GM13976 (cell line): ENCODE measurements at places on chromosomes 5 and 9.

DNA sequence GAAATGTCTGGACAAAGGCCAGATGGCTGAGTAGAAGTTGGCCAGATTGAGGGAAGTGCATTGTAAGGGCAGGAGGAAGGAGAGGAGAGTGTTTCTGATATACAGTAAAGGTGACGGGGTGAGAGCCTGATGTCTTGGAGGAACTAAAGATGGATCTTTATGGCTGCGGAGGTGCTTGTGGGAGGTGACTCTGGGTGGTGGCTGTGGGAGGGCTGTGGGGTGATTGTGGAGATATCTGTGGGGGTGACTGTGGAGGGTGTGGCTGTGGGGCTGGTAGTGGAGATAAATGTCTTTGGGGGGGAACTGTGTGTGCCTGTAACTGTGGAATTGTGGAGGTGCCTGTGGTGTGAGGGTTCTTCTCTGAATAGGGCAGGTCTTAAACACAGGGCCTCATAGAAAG is 121.4 kb downstream of the CMYA5 start:
- no peak for DNase-seq

GRCh38 chr5:103472265-103472664 is 90.3 kb downstream of the NUDT12 start:
- DNase-seq: no peak

GRCh38 chr5:112483704-112484103 is 64.6 kb upstream of the EPB41L4A start:
- DNase-seq: no peak

DNA sequence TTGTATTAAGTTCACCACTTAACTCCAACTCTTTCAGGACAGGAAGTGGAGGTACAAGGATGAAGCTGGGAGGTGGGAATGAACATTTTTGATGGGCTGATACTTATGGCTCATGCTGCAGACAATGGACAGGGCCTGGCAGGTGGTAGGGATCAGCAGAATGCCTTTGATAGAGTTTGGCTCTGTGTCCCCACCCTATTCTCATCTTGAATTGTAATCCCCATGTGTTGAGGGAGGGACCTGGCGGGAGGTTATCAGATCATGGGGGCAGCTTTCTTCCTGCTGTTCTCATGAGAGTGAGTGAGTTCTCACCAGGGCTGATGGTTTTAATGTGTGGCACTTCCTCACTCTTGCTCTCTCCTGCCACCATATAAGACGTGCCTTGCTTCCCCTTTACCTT is 87.3 kb upstream of the PRLR start:
- DNase-seq: no peak

GRCh38 chr5:138978080-138978479 is 102.9 kb upstream of the LRRTM2 start:
- no peak for DNase-seq

DNA sequence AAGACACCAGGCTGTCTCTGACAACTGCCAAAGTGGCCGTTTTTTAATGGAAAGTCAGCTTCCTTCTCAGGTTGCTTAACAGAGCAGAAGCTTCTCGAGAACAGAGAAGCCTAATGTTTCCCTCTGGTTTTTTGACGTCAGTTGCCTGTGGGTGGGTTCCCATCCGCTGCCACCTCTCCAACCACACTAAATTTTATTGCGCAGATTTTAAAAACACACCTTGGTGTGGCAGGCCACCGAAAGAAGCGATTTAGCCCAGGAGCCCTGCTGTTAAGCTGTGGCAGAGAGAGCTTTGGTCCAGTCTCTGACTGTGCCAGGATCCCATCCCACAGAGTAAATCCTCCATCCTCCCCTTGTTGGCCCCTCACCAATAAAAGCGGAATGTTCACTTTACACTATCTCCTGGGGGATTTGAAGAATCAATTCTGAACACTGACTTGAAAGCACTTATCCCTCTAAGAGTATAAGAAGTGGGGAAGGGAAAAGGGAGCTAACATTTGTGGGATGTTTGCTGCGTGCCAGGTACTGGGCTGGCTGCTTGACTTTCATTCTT is 181.6 kb downstream of the AOPEP start:
- no peak for DNase-seq

DNA sequence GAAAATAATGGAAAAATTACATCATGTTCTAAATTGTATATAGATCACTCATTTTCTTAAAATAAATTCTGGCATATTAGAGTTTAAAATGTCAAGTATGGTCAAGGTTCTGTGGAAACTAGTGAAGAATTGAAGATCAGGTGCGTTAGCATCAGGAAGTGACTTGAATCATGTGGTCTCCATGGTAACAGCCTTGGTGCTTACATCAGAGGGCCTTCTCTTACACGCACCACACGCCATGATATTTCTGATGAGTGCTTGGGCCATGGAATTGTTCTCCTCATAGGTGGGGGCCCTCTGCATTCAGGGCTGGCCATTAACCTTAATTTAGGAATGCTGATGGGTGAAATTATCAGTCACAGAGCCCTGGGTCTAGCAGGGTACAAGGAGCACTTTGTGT is 288.1 kb upstream of the EFNA5 start:
- DNase-seq: no peak

GRCh38 chr9:114941376-114941775 is 11.0 kb upstream of the TNFSF8 start:
- DNase-seq: no peak

GRCh38 chr5:8590959-8591358 is 722.0 kb downstream of the MTRR start:
- DNase-seq: no peak

GRCh38 chr5:43967165-43967564 is 364.2 kb downstream of the NNT start:
- no peak for DNase-seq

DNA sequence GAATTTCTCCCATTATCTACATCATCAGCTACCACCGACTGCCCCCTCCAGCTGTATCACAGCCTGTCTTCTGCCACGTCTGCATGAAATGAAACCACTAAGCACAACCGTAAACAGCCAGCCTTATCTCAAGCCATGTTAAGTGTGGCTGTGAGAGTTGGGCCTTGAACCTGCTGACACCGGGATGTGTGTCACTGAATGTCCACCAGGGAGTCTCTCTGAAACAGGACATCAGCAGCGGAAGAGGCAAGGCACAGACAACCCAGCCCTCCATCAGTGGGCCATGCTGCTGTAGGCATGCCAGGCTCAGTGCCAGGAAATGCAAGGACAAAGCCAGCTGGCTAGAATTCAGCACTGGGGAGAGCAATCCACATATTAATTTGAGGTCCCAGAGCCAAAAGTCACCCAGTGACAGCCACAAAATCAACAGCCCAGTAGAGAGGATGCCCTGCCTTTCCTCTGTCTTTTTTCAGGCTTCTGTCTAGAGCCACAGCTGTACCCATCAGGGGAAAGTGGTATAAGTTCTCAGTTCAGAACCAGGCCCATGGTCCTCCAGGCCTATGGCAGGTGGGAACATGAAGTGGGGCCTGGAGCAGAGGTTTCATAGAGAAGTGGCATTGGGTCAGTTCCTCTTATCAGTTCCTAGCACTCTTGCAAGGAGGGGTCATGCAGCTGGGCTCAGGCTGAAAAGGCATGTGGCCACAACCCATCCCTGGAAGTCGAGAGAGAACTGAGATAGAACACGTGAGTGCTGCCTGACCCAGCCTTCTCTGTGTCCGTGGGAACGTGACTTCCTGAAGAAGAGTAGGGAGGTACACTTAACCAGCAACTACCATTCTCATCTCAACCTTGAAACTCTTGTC is 199.4 kb downstream of the ESM1 start:
- no peak for DNase-seq

DNA sequence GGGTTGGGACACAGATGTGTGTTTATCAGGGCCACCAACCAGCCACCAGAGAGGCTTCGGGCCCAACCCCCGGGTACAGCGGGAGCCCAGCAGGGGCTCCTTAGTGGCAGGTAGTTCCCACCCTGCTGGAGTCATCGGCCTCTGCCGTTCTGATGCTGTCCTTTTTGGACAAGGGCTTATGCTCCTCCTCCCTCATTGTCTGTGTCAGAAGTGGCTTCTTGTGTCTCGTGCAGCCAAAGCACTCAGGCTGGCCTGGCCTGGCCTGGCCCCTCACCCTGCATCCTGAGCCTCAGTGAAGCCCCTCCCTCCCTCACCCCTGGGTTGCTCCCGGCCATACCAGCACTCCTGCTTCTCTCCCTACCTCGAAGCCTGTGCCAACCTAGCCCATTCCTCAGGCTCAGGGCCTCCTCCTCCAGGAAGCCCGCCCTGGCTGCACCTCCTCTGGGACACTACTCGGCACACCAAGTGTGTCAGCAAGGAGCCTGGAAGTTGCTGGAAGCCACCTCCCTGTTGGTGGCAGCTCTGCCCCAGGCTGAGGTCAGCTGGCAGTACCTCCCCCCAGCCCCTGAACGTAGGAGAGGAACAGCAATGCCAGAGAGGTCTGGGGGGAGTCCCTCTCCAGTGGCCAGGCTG is 4.1 kb upstream of the UBAC1 start:
- DNase-seq: no peak

DNA sequence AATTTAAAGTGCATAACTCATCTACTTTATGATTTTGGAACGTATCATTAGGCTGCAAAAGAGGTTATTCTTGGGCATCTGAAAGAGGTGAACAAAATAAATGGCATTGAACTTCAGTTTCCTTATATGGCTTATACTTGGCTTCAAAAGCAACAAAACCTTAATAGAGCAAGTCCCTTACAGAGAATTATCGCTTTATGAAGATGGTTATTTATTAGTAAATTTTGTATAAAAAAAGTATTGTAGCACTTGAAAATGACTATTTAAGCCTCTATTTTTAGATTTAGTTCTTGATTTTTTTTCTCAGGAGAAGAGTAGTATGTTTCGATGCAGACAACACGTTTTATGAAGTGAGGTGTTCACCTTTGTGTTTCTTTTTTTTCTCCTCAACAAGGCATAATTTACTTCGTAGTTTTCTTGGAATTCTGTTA is 2.0 kb downstream of the ERBIN start:
- DNase-seq: no peak

GRCh38 chr5:14777932-14778791 is 93.4 kb downstream of the ANKH start:
- DNase-seq: no peak

GRCh38 chr9:34594177-34594576 is 4.7 kb upstream of the CNTFR start:
- no peak for DNase-seq

DNA sequence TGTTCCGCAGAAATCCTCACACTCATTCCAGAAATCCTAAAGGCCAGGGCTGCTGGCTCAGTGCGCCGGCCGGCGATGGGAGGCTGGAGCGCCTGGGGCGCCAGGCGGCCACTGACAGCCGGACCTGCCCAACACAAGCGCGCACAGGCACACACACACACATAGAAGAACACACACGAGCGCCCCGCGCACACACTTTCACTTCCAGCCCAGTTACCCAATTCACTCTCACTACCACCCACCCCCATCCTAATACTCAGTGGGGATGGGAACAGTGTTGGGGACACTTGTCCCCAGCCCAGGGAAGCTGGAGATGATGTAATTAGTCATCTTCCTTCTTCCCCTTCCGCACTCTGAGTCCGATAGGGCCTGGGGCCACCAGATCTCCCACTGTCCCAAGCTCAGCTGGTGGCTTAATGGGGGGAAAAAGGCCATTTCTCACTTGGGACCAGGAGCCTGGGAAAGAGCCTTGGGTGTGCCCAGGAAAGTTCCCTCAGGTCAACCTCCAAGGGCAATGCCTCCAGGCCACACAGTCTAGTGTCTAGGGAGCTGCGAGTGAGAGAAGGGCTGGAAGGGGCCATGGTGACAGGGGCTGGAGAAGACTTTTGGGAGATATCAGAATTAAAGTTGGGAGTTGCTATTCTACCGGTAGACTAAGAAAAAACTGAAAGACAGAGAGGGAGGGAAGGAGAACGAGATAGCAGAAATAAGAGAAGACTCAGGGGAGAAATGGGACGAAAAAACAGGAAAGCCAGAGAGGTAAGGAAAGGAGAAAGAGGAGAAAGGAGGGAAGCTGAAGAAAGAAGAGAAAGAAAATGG is 1.7 kb downstream of the EBF1 start:
- DNase-seq: peak; percentile 68

- DNase-seq: peak; percentile 86
Measured at GRCh38 chr9:133420392-133420827, 1.8 kb upstream of the ADAMTS13 start.

GRCh38 chr9:94905606-94906005 is 179.1 kb downstream of the AOPEP start:
- no peak for DNase-seq

DNA sequence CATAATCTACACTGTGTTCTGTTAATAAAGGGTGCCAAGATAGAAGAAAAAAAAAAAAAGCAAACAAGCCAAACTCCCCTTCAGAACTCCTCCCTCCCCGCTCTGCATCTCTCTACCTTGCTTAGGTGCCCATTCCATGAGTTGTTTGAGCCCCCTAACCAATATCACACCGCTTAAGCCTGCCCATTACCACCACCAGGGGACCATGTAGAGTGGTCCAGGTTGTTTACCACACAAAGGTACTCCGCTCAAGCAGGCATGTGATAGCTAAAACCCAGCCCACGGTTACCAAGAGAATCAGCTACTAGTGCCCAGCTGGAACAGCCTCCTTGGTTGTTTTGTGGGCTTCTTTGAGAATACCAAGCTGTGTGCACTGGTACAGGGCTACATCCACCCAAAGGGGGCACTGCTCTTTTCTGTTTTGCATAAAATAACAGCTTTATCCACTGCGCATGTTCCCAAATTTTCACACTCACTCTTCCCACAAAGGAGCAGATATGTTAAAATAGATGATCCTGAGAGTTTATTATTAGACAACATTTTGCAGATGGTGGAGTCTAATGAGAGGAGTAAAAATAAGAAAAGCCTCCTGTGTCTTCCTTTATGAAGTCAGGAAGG is 304.1 kb downstream of the DEPDC1B start:
- no peak for DNase-seq

GRCh38 chr9:83155733-83156132 is 92.8 kb upstream of the RASEF start:
- no peak for DNase-seq

GRCh38 chr9:20144197-20144596 is 355.4 kb upstream of the SLC24A2 start:
- DNase-seq: no peak

DNA sequence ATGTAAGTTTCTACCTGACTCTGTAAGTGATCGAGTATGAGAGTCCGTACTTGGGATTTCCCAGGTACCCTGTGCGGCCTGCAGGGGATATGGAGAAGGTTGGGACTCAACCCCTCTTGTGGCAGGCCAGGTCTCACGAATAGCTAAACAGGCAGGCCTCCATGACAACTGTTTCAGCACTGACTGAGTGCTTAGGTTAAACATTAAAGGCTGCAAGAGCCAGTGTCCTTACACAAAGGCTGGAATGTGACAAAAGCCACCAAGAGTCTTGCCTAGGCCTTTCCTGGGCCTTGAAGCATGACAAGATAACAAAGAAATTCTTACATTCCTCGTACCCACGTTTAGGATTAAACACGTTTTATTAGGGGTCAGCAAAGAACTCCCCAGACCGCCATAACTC is 58.6 kb downstream of the THBS4 start:
- no peak for DNase-seq
